Activated T-cell treated with anti-CD3 and anti-CD28 coated beads for 48 hours (primary cell): ENCODE measurements at places on chromosomes 2 and 18.

GRCh38 chr2:212929116-212929515 lies 222.3 kb downstream of the IKZF2 start:
- no peak for DNase-seq

DNA sequence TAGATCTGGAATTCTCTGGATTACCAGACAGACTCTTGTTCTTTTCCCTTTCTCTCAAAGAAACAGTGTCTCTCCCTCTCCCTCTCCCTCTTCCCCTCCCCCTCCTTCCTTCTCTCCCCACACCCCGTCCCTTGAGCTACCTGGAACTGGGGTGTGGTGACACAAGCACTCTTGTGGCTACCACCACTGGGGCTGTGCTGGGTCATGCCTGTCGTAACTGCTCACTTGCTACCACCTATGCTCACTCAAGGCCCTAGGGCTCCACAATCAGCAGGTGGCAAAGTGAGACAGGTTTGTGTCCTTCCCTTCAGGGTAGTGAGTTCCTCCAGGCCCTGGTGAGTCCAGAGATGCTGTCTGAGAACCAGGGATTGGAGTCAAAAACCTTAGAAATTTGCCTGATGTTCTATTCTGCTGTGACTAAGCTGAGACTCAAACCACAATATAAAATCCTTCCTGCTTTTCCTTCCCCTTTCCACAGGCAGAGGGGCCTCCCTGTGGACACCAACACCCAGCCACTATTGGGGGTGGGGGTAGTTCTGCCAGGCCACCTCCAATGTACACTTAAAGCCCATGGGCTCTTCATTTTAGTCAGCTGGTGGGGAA lies 70.8 kb downstream of the OXER1 start:
- no peak for DNase-seq

GRCh38 chr18:2444201-2444875 lies 127.0 kb downstream of the METTL4 start:
- DNase-seq = no peak

GRCh38 chr2:165837122-165837521 lies 43.1 kb upstream of the GALNT3 start:
- no peak for DNase-seq
